ENCODE measurements at places on chromosomes 6 and 20.
A peak's percentile ranks its signal among the peaks of the same experiment; 100 is the strongest.

DNA sequence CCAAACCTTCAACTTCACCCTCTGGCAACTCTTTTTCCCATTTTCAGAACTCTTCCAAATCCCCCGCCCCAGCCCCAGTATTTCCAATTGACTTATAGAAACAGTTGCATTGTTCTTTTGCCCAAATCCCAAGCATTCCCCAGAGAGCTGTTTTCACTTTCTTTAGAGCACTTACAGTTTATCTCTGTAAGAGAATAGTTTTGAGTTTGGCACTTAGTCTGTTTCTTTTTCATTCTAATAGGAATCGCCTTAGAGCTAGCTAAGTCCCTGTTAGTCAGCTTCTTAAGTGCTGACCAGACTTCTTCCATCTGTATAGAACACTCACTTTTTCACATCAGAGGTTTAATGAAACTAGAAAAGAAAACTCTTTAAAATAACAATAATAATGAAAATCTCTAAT is 374.2 kb upstream of the FLRT3 start:
- no peak for DNase-seq

DNA sequence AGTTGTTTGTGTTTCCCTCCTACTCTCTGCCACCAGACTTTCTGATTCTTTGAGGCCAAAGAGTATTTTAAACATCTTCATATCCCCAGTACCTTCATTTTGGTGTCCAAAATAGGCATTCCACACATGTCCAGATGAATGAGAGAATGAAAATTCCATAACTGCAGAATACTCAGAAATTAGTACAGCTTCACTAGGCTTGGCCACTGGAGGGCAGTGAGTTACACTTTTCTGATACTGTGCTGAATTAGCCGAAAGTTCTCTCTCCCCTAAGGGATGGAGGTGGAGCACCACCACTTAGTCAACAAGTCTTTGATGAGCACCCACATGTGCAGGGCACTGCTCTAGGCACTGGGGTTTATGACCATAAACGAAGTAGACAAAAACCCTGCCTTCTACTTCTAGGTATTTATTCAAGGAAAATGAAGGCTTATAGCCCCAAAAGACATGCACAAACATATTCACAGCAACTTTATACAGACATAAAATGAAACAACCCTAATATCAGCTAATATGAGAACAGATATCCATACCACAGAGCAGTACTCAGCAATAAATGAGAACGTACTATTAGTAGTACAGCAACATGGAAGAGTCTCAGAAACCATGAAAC is 46.1 kb upstream of the TMEM217 start:
- no peak for DNase-seq

DNA sequence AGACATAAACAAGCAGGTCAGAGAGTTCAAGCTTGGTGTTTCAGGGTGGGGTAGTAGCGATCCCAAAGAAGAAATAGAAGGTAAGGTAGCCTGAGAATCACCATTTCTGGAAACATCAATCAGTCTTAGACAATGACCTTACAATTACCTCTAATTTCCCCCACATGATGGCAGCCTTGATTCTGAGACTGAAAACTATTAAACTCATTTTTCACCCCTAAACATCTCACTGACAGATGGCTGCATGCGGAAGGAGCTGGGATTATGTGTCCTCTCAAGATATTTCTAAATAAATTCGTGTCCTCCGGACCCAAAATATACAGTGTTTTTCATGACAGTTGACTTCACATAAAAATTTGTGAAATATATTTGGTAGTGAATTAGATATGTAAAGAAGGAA is 61.0 kb downstream of the KIF6 start:
- DNase-seq = no peak

GRCh38 chr6:139249395-139249794 is 42.4 kb downstream of the TXLNB start:
- peak; percentile 24 for DNase-seq

GRCh38 chr6:131898718-131899117 is 52.5 kb downstream of the CCN2 start:
- no peak for DNase-seq

GRCh38 chr20:63345328-63346100 is 15.6 kb downstream of the CHRNA4 start:
- DNase-seq = no peak

Measured in activated T-helper 9 cell treated with anti-CD3 and anti-CD28 coated beads, Interleukin-2, amount 50 U/mL, for 16 hours (primary cell).